ENCODE measurements at places on chromosomes 11 and 22. TPM values are rescaled to one million over a fixed set of nuclear protein-coding genes. Genes with fewer than 3 reads are reported as not detected.

GRCh38 chr11:86476109-86476861 lies 101.6 kb downstream of the CCDC81 start:
- DNase-seq, result no peak

DNA sequence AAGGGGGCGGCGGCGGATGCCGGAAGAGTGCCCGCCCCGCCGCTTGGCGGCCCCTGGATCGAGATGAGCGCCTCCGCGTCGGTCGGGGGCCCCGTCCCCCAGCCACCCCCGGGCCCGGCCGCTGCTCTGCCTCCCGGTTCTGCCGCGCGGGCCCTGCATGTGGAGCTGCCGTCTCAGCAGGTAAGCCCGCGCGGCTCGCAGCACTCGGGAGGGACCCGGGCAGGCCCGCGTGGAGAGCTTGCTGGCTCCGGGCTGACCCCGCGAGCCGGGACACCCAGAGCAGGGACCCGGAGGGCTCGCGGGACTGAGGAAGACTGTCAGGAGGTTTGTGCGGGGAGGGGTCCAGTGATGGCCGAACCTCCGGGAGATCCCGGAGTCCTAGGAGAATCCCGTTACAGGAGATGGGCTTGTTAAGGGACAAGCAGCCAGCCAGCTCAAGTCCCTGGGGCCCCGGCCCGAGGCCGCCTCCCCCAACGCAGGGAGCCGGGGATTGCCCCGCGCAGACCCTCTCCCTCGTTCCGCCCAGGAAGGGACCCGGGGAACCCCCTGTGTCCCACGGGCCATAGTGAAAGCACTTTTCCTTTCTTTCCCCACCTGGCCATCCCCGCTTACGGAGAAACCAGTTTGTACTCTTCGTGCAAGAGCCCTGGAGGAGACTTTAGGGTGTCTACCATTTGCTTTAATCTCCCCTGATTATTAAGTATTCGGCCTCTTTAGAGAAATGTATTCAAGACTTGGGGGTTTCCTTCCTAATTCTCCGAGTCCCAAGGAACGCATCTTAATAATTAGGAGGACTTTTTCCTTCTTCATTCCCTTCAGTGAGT lies 547 bp downstream of the UVRAG start:
- no peak for DNase-seq

GRCh38 chr11:44857490-44858090 lies 93.1 kb downstream of the TP53I11 start:
- DNase-seq, result no peak

- DNase-seq, result no peak
Observed at GRCh38 chr11:127252321-127252720, 251.8 kb upstream of the KIRREL3 start.

PLA2G3 gene
- not detected for total RNA-seq

GRCh38 chr11:14149683-14150082 lies 187.2 kb downstream of the SPON1 start:
- DNase-seq, result no peak

DNA sequence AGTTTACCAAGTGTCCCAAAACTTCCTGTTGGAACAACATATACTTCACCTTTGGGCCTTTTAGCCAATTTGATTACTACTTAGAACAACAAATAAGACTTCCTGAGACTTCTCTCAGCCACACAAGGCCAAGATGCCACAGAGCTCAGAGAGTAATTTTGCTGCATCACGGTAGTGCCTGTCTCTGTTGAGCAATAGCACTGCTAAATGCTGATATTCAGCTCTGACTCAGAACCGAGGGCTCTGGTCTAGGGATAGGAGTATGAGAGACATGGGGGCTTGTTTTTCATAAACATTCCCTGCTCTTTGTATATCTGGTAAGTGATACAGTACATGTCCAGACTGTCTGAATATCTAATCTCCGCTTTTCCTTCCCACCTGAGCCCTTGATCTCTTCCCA lies 260.4 kb upstream of the ARHGAP20 start:
- no peak for DNase-seq

- no peak for DNase-seq
Observed at GRCh38 chr11:75902631-75903030, 87.6 kb downstream of the UVRAG start.

All from left lobe of liver (tissue), 2 donors.